Activated naive CD8-positive, alpha-beta T cell treated with anti-CD3 and anti-CD28 coated beads, Interleukin-2, amount 10 ng/mL, durations not matched to agents 7 days and 5 days (primary cell): ENCODE measurements at places on chromosomes 5 and 9.

- no peak for DNase-seq
These were observed 15.9 kb downstream of the ABHD17B start for GRCh38 chr9:71895117-71895516.

- no peak for DNase-seq
These were observed 114.5 kb downstream of the PALM2AKAP2 start for GRCh38 chr9:109894473-109894872.

DNA sequence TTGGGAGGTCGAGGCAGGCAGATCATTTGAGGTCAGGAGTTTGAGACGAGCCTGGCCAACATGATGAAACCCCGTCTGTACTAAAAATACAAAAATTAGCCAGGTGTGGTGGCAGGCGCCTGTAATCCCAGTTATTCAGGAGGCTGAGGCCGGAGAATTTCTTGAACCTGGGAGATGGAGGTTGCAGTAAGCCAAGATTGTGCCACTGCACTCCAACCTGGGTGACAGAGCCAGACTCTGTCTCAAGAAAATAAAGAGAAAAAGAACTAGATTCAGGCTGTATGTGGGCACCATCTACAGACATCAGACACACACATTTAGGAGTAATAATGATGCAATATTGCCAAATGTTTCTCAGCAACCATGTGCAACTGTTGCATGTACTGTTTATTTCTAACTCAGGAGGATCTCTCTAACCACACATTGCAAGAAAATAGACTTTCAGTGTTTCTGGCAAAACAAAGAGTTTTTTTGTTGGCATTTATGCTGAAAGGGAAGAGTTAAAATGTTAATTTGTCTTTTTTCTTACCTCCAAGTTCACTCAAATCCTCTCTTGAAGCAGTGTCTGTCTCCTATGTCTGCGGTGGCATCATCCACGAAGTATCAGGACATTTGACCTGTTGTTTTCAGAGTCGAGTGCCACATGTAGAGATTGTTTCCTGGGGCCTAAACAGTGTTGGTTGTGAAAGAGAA lies 5.1 kb upstream of the ORM1 start:
- DNase-seq = no peak

DNA sequence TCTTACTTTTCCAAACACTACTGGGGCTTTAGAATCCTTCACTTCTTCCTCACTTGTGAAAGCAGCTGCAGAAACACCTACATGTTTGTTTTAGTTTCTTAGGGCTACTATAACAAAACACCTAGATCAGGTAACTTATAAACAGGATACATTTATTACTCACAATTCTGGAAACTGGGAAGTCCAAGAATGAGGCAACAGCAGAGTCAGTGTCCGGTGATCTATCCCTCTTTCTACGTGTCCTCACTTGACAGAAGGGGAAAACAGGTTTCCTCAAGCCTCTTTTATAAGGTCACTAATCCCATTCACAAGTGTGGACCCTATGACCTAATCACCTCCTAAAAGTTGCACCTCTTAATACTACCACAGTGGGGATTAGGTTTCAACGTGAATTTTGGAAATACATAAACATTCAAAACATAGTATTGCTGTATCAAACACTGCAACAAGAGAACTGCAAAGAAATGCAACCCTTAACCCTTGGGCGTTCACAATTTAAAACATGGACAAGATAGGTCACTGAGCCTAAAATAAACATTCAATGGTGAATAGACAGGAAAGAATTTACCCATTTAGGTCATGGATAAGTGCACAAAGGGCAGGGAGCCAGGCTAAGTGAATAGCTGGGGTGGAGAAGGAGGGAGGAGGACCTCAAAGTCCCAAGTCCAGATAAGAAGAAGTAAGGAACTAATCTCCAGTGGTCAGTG lies 104.3 kb downstream of the PIK3R1 start:
- no peak for DNase-seq

DNA sequence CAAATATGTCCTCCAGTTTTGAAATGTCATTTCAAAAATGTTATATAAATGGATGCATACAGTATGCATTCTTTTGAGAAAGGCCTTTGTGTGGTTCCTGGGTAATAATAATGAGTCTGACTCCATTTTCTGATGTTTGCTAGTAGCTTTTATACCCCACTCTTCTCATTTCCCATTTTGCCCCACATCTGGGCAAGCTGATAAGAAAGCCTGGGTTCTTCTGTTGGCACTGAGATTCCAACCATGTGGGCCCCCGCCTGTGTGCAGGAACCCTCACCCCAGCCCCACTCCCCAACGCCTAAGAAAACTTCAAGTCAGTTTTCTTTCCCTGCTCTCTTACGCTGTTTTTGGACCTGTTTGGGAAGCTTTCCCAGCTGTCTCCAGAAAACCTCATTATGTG lies 89.4 kb downstream of the SNX18 start:
- DNase-seq = no peak

DNA sequence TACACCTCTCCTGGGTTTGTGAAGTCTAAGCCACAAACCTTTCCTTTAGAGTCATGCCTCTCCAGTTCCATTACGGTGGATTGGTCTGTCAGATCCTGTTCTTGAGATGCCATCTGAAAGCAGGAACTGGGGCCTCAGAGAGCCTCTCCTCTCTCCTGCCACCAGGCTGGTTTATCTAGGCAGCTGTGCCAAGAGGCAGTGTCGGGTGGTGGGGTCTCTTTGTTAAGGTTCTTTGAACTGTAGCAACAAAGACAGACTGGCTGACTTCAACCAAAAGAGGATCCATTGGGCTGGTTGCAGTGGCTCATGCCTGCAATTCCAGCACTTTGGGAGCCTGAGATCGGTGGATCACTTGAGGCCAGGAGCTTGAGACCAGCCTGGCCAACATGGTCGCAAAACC lies 66.0 kb upstream of the ANGPTL2 start:
- no peak for DNase-seq

GRCh38 chr9:70000469-70000868 lies 43.2 kb upstream of the MAMDC2 start:
- no peak for DNase-seq

GRCh38 chr5:124764992-124765611 lies 18.7 kb upstream of the ZNF608 start:
- DNase-seq = no peak

- no peak for DNase-seq
These were observed 73.3 kb downstream of the ABCA1 start for GRCh38 chr9:104854613-104855012.

DNA sequence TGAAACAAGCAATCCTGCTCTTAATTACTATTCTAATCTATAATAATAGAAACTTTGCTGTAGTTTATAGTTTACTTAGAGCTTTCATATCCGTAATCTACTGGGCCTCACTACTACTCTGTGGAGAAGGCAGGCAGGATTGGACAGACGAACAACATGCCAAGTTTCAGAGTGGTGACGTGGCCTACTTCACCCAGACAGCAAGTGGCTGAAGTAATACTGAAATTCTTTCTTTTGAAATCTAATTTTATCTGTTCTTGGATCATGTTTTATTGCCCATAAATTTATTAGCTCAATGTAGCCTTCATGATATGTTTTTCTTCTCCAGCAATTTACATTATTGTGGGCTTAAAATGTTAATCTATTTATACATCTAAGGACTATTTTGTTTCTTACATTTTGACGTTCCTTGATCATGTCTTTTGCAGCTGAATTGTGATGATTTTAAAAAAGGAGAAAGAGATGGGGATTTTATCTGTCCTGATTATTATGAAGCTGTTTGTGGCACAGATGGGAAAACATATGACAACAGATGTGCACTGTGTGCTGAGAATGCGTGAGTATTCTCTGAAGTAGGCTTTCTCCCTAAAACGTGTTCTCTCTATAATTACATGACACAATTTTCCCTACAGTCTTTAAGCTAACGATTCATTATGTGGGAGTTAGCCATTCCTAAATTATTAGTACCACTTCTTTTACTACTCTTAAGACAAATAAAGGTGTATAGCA lies 22.4 kb downstream of the SPINK5 start:
- DNase-seq = no peak

DNA sequence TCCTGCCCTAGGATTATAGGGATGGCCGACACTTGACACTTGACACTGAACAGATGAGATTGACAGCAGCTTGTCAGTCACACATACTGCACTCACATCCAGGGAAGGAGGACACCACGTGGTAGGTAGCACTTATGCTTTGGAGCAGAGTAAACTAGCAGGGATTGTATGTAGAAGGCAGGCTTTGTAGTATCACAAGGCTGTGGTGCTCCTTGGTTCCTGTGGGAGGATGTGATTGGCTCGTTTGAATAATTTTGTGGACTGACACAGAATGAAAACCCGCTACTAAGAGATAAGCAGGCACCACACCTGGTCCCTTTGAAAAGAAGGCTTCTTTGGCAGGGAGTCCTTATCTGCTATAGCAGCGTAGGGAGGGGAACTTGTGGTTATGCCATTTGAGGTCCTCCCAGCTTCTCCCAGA lies 63.6 kb upstream of the IL12B start:
- no peak for DNase-seq

- peak; percentile 74 for DNase-seq
These were observed at the start of gene SMIM3 for GRCh38 chr5:150778517-150779396. SMIM3 (plus strand) TSS chr5:150778757; CDS start chr5:150795441, 16,684 bp downstream.

- no peak for DNase-seq
These were observed 368.2 kb downstream of the PDE4D start for GRCh38 chr5:59525311-59525710.

GRCh38 chr5:150616024-150616470 lies 24.4 kb upstream of the SYNPO start:
- no peak for DNase-seq

GRCh38 chr9:72527801-72528195 lies 6.4 kb downstream of the TMC1 start:
- DNase-seq = no peak

GRCh38 chr9:89864731-89865130 lies 259.9 kb downstream of the GADD45G start:
- DNase-seq = peak; percentile 17

GRCh38 chr5:41793141-41793770 lies 77.0 kb downstream of the OXCT1 start:
- no peak for DNase-seq

- no peak for DNase-seq
These were observed 2.5 kb downstream of the KIAA0825 start for GRCh38 chr5:94615862-94616261.

DNA sequence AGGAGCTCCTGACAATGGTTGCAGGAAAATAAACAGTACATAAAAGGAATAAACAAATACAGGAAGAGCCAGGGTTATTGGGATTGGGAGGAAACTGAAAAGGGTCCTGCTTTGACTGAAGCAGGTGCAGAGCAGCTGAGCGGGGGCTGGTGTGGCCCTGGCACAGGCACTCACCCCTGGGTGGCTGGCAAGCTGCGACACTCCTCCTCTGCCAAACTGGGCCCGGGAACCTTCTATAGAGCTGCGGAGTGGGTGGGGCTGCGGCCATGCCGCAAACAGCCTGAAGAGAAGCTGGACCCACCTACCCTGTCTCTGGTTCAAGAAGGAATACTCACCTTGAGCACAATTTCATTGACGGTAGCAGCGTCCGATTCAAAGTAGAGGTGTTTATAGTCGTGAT lies 182.5 kb downstream of the GAPVD1 start:
- no peak for DNase-seq

- DNase-seq = peak; percentile 58
These were observed 1.4 kb downstream of the ZSWIM6 start for GRCh38 chr5:61333321-61333953.

- no peak for DNase-seq
These were observed 195.4 kb downstream of the MPDZ start for GRCh38 chr9:13083963-13084528.

DNA sequence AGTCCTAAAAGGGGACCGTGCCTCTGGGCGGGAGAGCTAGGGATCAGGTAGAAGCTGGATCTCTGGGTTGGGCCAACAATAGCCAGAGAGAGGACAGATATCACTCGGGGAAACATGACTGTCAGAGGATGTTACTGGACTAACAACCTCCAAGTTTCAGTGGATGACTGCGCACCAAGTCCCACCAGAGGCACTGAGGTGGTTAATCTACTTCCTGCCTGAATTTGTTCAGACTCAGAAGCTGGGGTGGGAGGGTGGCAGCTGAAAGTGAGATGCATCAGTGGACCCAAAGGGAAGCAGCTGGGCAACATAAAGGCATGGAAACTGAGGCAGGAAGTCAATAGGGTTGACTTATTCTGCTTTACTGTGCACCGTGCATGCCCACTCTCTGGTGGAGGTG lies 130.1 kb upstream of the SLC44A1 start:
- DNase-seq = no peak

DNA sequence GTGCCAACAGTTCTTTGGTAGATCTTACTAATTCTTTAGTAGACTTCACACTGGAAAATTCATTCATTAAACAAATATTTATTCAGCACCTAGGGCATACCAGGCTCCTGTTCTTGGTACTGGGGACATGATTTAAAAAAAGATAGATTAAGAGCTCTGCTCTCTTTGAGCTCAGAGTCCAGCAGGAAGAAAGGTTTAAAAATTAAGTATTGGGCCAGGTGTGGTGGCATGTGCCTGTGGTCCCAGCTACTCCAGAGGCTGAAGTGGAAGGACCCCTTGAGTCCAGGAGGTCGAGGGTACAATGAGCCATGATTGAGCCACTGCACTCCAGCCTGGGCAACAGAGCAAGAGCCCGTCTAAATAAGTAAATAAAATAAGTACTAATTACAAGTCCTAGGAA lies 41.4 kb downstream of the ENC1 start:
- no peak for DNase-seq

DNA sequence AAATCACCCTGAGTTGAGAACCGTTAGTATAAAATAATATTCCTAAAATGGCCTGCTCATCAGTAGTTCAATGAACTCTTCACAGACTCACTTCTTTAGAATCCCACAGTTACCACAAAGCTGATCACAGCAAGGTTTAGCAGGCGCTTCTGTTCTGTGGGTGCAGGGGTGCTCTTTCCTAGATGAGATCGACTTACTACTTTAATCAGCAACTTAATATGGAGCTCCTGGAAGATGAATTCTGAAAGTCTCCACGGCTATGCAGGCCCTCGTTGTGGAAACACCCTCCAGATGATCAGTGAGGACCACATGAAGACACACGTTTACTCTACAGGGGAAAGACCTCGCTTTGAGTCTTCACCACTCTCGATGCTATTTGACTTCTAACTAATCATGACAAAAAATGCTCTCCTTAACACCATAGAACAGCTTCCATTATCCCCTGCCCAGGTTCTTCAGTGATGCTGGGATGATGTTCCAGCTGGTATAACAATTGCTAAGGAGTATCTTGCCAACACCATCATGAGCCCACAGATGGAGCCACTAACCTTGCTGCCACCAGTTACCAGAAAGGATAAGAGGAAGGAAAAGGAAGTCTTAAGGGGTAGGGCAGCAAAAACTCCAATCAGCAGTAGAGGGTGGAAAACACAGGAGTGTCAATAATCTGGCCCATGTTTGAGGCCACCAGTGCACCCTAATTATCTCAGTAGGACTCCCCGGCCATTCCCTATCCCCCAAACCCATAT lies 17.9 kb upstream of the GPX8 start:
- peak; percentile 39 for DNase-seq

DNA sequence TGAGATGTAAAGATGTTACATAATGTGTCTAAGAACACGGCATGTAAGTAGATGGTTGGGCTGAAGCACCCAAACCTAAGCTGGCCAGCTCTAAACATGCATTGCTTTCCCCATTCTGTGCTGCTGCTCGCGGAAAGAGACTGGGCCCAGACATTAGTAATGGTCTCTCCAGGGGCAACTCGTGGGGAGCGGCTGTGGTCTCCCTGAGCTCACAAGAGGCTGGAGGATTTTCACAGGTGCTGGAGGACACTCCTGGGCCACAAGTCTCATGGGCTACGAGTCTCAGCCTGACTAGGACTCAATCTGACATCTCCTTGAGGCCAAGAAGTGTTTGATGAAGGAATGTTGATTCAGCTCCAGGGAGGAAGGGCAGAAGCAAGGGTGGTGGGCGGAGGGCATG lies 92.7 kb upstream of the PTCH1 start:
- no peak for DNase-seq

- no peak for DNase-seq
These were observed 39.7 kb downstream of the TLE1 start for GRCh38 chr9:81649475-81650240.

- no peak for DNase-seq
These were observed 245.2 kb downstream of the EFNA5 start for GRCh38 chr5:107425541-107426031.
